ENCODE measurements at places on chromosomes 2 and 18.

DNA sequence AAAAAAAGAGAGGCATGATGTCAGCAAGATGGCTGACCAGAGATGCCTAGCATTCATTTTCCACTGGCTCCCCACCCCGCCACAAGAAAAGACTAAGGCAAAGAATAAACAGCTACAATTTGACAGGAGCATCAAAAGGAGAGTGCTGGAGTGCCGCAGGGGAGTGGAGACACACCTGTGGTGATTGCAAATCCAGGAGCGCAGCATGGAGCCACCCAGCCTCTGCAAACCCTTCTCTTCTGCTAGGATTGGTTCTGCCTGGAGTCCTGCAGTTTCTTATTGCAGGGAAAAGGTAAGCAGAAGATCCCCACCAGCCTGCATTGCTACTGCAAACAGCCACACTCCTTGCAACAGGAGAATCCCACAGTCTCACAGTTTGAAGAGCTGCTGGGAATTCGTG, 26.1 kb downstream of the BOLL start:
- DNase-seq: no peak

GRCh38 chr18:48030616-48031480, 100.4 kb upstream of the SMAD2 start:
- no peak for DNase-seq

GRCh38 chr2:137009953-137010352, 244.6 kb downstream of the THSD7B start:
- DNase-seq: no peak

DNA sequence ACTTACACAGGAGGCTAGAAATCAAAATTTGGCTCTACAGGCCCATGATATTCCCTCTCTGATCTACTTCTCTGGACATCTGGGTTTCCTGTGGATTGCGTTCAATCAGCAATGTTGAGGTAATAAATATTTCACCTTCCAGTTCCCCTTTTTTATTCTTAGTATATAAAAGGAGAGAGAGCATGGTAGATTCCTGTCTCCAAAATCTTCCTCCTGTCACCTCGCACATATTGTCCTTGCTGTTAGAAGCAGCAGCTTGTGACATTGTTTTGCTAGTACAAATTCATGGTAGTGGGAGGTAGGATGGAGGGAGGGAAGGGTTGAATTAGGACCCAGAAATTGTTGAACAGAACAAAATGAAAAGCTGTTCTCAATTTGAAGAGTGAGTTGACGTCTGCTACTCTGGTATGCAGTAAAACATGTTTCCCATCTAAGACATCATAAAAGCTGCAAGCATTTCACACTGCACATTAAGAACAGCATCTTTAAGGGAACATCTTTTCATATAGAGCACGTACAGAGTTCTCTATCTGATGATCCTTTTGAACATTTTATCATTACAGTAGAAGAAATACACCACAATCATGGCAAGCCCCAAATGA, 156.4 kb downstream of the RDH14 start:
- DNase-seq: no peak

GRCh38 chr2:120863146-120863545, 127.5 kb downstream of the GLI2 start:
- DNase-seq: no peak

DNA sequence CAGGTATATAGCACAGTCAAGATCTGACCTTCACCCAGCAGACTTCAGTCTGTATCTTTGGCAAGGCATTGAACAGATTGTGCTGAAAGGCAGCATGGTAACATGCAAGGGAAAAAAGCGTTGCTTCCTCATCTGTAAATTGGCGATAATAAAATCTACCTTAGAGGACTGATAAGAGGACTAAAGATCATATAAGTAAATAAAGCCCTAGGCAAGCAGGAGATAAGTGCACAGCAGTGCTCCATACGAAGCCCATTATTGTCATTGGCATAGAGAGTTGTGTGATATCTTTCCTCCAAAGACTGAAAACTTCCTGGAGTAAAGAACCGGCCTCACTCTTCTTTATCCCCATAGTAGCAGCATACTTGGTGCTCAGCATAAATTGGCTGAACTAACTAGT, 162.6 kb downstream of the ANKRD44 start:
- no peak for DNase-seq

GRCh38 chr2:102768892-102769291, 7.1 kb downstream of the TMEM182 start:
- no peak for DNase-seq

DNA sequence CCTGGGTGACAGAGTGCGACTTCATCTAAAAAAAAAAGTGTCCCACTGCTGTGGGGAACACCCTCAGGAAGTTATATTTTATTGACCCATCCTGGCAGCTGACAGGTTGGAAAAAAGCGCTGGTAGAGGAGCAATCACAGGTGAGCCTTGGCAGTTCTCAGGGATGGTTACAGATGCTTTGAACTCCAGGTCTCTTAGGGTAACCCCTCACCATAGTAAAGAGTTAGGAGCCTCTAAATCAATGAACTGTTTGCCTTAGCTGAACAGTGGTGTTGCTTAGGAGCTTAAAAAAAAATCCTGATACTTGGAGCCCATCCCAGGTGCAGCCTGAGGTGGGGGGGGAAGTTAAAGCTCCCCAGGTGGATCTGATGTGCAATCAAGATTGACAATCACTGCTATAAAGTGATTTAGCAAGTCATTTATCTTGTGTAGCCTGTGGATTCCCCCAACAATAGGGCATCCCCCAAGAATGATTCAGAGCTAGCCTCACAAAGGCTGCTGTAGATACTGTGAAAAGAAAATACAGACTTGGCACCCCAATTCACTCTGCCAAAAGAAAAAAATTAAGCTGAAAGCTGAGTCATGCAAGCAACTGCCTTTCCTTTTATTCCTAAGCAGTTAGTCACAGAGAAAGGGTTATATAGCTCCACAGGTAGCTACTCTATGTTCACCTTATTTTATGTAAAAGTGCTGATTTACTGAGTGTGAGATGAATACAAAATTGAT, 14.8 kb downstream of the SLC16A14 start:
- no peak for DNase-seq

All from T-helper 1 cell (primary cell).